ENCODE measurements at places on chromosomes 1 and 21.

DNA sequence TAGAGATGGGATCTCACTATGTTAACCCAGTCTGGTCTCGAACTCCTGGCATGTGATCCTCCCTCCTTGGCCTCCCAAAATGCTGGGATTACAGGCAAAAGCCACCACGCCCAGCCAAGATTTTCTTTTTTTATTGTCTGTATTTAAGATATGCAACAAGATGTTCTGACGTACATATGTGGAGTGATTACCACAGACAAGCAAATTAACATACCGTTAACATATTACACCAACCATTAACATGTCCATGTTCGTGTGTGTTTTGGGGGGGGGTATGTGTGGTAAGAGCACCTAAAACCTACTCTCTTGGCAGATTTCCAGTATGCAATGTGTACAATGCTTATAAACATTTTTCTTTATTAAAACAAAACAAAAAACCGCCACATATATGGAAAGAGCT is 10.6 kb upstream of the KCNE2 start:
- no peak for DNase-seq

DNA sequence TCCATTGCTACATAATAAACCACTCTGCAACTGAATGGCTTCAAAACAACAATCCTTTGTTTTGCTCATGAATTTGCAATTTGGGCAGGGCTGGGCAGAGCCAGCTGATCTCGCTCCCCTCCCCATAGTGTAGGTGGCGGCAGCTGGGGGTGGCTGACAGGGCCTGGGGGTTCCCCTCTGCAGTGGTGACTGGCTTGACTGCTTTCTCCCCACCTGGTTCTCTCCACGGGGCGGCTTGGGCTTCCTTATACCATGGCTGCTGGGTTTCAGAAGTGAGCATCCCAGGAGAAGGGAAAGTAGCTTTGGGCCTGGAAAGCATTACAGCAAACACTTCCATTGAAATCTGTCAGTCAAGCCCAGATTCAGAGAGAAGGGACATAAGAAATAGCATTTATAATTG is 129.7 kb upstream of the ZBTB40 start:
- DNase-seq: no peak

DNA sequence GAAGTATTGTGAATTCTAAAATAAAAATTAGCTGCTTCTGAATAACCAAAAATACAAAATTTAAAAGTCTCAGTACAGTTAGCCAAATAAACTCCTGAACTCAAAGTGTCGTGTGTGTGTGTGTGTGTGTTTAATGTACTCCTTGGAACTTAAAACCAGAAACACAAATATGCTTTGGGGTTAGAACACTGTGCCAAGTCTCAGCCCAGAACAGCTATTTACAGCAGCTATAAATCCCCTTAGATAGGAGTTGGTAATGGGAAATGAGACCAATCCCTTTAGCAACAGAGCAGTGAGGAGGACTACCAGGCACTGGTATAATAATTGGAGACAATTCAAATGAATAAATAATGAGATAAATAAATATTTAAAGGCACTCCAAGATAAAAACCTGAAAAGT is 83.1 kb downstream of the PATJ start:
- DNase-seq: no peak

- DNase-seq: no peak
Observed at GRCh38 chr1:202551683-202552082, 158.6 kb downstream of the SYT2 start.

DNA sequence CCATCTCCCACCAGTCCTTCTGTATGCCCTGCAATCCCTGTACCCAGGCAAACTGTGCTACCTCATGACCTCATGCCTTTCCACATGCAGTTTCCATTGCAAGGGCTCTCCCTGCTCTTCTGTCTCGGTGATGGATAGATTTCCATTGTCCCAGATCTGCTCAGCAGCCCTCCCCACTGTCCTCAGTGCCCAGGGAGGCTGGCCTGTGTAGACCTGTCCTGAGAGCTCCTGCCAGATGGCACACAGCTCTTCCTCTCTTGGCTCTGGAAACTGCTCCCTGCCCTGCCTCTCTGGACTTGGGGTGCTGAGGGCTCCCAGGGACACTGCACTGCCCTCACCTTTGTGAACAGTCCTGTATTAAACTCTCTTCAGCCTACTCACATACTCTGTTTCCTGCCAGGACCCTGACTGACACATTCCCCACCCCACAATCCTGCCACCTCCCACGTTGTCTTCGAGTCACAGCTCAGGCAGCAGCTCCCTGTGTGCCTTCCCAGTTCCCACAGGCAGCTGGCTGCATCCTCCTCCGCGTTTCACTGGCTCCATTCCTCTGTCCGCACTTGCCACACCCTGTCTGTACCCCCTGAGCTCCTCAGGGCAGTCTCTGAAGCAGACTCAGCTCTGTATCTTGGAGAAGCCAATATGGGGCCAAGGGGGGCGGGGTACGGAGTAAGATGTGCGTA is 57.0 kb downstream of the SPATA46 start:
- peak; percentile 2 for DNase-seq

GRCh38 chr1:99992760-99993467 is 23.1 kb downstream of the SLC35A3 start:
- no peak for DNase-seq

DNA sequence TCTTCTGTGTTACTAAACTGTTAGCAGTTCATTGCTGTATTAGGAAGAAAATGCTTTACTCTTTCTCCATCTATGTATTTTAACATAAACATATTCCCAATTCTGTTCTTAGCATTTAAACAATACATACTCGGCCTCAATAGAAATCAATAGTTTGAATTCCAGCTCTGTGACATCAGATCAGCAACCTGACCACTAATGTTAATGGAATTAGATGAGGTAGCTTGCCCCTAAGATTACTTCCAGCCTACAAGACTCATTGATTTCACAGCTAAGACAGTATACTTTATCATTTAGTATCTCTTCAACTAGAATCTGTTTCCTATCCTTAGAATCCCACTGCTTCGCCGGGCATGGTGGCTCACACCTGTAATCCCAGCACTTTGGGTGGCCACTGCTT is 38.9 kb downstream of the EPRS1 start:
- no peak for DNase-seq

- DNase-seq: no peak
Observed at GRCh38 chr1:53631622-53632310, 107.2 kb downstream of the GLIS1 start.

- no peak for DNase-seq
Observed at GRCh38 chr21:35113064-35113463, 64.0 kb upstream of the RUNX1 start.

- no peak for DNase-seq
Observed at GRCh38 chr1:143736562-143736961, 235.2 kb downstream of the FAM72C start.

DNA sequence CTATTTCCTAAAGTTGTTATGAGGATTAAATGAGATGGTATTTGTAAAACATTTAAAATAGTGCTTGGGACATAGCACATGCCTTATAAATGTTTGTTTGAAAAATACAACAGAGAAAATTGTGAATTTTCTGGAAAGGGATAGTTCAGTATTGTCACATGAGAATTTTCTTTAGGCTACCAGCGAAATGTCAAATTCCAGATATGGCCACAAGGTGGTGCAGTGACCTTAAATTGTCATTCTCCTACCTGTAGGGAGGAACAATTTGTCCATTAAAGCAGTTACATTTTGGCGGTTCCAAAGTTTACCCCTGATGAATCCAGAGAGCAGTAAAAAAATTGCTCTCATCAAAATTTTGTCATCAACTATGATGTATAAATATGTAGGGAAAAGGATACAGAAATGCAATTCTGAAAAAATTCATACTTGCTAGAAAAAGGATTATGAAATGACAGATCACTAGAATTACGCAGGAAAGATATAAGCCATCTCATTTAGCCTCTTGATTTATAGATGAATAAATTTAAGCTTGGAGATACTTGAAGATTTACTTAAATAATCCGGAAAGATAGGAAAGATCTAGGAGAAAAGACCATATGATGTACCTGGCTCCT is 50.2 kb upstream of the TSHB start:
- DNase-seq: no peak

- no peak for DNase-seq
Observed at GRCh38 chr1:24149866-24150233, 6.9 kb upstream of the IL22RA1 start.

DNA sequence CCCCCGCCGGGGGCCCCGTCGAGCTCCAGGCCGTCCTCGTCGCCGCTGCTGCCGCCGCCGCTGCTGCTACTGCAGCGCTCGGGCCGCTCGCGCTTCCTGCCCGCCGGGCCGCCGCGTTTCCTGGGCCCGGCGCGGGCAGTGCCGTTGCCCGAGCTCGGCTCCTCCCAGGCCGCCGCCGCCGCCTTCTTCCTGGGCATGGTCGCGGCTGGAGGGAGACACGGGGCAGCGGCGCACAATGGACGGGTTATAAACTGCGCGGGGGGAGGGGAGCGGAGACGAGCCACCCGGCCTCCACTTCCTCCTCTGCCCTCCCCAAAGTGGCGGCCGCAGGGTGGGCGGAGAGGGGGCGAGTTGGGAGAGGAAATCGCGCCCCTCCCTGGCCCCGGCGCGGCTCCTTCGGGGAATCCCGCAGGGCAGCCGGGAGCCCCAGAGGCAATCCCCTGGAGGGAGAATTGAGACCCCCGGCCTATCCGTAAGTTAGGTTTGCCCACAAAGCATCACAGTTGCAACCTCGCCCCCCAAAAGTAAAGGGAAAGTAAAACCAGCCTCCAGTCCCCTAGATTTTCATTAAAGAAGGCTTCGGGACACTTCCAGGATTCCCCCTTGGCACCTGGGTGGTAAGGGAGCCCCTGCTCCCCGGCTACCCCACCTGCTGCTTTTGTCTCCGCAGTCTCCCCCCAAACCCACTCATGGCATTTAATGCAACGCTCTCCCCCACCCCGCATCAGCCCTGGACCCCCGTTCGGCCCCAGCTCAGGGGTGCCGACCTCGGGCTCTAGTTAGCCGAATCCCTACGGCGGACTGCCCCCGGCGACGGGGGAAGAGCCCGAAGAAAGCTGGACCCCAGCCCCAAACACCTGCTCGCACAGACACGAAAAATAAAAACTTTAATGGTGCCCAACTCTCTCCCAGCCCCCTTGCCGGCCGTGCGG is 893 bp downstream of the RCC2 start:
- peak; percentile 67 for DNase-seq

- no peak for DNase-seq
Observed at GRCh38 chr1:94578856-94579255, 37.3 kb upstream of the F3 start.

- no peak for DNase-seq
Observed at GRCh38 chr1:3888301-3888700, 11.8 kb downstream of the C1orf174 start.

DNA sequence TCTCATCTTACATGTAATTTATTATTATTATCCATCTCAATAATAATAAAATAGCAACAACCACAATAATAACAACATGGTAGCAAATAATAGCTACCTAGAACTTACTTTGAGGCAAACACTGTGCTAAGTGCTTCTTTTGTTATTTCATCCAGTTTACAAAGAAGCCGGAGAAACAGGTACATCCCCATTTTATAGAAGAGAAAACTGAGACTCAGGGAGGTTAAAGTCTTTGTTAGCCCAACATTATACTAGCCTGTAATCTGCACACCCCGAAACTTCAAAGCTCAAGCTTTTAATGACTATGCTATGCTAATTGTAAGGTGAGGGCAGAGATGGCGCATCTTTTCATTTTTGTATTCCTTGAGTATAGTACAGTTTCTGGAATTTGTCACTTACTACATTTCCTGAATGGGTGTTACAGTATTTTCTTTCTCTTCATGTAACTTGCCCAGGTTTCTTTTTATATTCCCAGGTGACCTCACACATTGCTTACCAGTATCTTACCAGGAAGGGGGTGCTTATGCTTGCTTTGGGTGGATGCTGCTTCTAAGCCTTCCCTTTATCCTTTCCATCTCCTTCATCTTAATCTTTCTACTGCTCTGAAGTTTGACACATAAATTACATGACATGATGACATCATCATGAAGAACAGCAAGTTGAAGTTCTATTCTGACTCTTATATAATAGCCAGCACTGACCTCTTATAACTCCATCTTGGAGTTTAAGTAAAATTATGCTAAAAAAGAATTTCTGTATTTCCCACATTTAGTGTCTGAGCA is 8.3 kb downstream of the GCLM start:
- DNase-seq: no peak

DNA sequence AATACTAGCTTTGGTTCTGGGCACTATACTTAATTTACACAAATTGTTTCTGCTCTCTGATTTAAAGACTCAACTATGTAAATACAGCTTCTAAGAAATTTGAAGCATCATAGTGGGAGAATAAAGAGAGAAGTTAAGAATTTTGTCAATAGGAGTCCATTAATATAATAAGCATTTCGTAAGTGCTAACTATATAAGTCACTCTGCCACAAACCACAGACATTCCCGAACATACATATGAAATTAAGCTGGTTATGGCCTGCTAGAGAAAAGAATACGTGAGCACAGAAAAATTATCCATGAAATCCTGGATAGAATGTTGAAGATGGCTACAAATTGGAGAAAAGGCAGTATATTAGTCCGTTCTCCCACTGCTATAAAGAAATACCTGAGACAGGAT is 526.2 kb downstream of the MRPL39 start:
- DNase-seq: no peak

DNA sequence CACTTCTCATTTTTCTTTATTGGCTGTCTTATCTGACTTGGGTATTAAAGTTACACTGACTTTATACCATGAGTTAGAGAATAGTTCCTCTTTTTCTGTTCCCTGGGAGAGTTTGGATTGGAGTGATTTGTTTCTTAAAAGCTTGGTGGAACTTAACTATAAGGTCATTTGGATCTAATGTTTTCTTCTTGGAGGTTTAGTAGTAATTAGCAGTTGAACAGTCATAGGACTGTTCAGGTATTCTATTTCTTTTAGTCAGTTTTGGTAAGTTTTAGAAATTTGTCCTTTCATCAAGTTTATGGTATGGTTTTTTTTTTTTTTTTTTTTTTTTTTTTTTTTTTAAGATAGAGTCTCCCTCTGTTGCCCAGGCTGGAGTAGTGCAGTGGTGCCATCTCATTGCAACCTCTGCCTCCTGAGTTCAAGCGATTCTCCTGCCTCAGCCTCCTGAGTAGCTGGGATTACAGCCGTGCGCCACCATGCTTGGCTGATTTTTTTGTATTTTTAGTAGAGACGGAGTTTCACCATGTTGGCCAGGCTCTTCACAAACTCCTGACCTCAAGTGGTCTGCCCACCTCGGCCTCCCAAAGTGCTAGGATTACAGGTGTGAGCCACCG is 6.3 kb downstream of the TTC3 start:
- DNase-seq: no peak

GRCh38 chr21:31892686-31893085 is 19.9 kb downstream of the HUNK start:
- DNase-seq: no peak

GRCh38 chr1:204545881-204546280 is 29.7 kb downstream of the MDM4 start:
- no peak for DNase-seq

- DNase-seq: no peak
Observed at GRCh38 chr1:97314685-97315084, 593.1 kb downstream of the PTBP2 start.

DNA sequence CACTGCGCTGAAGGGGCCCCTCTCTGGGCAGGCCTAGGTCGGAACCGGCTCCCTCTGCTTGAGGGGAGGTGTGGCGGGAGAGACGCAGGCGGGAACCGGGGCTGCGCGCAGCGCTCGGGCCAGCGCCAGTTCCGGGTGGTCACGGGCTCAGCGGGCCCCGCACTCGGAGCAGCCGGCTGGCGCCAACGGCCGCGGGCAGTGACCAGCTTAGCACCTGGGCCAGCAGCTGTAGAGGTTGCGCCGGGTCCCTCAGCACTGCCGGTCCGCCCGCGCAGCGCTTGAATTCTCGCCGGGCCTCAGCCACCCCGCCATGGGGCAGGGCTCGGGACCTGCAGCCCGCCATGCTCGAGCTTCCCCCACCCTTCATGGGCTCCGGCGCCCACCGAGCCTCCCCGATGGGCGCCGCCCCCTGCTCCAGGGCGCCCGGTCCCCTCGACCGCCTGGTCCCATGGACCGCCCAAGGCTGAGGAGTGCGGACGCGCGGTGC is 254.6 kb downstream of the COL11A1 start:
- no peak for DNase-seq

All from hypothalamus (tissue), 51 donors.